ENCODE measurements at places on chromosomes 16 and 17.

DNA sequence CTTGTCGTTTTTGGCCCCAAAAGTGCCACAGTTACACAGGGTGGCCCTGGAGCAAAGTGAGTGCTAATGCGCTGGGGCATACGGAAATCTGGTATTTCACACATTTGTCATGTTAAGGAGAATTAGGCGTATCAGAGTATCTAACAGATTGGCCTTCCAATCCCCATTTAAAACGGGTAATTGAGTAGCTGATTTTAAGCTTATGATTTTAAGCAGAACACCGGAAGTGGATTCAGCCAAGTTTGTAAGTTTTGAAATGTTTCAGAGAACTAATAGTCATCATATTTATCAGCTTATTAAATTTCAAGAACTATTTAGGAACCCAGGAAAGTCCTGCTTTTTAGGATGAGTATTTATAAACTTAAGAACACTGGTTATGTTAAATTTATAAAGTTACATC is 19.5 kb downstream of the LRRC75A start:
- no peak for DNase-seq

GRCh38 chr16:53872248-53873221 is 168.6 kb downstream of the FTO start:
- DNase-seq = no peak

DNA sequence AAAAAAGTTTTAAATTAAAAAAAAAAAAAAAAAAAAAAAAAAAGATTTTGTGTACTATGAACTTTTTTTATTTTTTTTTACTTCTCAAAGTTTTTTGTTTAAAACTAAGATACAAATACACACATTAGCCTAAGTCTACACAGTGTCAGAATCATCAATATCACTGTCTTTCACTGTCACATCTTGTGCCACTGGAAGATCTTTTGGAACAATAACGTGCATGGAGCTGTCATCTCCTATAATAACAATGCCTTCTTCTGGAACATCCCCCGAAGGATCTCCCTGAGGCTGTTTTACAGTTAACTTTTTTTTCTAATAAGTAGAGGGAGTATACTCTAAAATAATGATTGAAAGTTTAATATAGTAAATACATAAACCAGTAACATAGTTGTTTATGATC is 295.7 kb downstream of the KCNJ2 start:
- no peak for DNase-seq

- no peak for DNase-seq
Observed at GRCh38 chr16:31221357-31222160, 4.6 kb upstream of the PYDC1 start.

DNA sequence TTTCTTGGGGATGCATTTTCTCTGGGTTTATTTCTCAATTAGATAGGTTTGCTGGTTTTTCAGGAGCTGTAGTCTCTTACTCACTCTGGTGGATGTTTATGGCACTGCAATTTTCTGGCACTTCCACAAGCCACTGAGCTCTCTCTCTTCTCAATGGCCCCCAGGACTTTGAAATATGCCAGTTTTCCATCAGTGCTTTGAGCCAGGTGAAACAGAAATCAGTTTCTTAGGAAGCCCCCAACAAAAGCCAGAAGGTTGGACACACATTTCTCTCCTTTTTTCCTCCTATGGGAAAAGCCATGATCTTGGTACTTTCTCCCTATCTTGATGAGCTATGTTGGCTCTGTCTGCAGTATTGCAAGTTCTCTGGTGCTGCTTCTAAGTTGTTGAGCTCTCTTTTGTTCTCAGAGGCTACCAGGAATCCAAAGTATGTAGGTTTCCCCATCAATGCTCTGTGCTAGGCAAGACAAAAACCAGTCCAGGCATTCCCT is 90.7 kb upstream of the SMIM36 start:
- DNase-seq = no peak

Measured in activated CD8-positive, alpha-beta memory T cell treated with anti-CD3 and anti-CD28 coated beads, Interleukin-2, amount 50 U/mL, for 48 hours (primary cell).